ENCODE measurements at places on chromosomes 13 and 19.

DNA sequence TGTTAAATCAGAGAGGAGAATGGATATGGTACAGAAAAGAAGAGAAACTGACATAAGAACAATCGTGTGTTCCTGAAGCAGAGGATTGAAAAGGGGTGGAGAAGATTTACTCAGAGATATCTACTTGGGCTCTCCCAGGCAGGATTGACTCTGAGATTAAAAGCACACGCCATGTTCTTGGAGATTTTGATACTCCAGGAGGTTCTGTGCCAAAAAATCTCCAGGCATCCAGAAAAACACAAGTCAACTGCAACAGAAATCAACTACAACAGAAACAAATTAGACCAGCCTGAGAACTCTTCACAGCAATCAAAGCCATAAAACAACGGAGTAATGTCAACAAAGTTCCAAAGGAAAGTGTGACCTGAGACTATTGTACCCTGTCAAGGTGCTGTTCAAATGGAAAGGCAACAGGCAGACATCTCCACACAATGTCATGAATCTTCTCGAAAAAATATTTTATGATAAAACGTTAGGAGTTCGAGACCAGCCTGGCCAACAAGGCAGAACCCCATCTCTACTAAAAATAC is 104.2 kb downstream of the UBL3 start:
- no peak for DNase-seq

DNA sequence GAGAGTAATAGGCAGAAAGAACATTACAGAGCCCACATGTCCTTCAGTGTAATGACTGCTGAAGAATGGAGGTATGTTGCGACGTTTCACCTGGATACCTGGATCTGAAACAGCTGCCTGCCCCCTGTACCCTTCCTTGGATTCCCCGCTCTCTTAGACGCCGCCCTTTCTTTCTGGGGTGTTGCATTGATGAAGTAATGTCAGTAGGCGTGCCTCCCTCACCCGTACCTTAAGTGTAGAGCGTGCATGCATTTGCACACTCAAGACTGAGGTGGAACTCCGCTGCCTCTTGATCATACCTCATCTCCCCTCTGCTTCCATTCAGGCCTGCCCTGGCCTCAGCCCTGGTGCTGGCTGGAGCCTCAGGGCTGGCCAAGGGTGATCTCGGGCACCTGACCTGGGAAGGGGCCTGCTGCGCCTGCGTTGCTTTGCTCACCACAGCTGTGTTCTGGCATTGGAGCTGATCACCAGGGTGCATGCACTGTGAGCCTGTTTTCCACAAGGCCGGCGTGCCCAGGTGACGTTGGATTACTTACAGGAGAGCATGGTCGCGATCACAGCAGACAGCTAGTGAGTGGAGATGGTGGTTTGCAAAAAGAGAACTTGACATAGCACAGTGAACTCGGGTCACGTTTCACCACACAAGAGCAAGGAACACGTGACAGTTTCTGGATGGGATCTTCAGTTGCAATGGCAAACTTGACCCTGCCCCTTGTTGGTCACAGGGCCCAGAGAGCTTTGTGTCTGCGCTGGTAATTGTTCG is 99.0 kb downstream of the ARHGEF7 start:
- DNase-seq, result no peak

- no peak for DNase-seq
These were observed 169.7 kb downstream of the KLF5 start for GRCh38 chr13:73228546-73228945.

DNA sequence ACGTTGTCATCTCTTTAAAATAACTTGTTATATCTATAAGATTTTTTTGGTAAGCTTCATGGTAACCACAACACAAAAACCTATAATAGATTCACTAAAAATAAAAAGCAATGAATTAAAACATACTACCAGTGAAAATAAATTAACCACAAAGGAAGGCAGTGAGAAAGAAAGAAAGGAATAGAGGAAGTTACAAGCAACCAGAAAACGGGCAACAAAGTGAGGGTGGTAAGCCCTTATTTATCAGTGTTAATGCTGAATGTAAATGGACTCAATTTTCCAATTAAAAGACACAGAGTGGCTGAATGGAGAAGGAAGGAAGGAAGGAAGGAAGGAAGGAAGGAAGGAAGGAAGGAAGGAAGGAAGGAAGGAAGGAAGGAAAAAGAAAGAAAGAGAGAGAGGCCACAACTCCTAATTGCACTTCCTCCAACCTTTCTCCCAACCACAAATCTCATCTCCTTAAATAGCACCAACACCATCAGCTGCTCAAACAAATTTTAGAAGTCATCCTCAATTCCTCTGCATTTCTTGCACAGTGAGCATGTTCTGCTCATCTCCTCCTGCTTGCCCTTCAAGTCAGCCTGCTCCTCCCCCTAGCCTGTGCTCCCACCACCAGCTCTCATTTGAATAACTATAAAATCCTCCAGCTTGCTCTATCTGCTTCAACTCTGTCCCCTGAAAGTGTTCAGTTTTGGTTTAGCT is 48.6 kb downstream of the CCNA1 start:
- DNase-seq, result no peak

DNA sequence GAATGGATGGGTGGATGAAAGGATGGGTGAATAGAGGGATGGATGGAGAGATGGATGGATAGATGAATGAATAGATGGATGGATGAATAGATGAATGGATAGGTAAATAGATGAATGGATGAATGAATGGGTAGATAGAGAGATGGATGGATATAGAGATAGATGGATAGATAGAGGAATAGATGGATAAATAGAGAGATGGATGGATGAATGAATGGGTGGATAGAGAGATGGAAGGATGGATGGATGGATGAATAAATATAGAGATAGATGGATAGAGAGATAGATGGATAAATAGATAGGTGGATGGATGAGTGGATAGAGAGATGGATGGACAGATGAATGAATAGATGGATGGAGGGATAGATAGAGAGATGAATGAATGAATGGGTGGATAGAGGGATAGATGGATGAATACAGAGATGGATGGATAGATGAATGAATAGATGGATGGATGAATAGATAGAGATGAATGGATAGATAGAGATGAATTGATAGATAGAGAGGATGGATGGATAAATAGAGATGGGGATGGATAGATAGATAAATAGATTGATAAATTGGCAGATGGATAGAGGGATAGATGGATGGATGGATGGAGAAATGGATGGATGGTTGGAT is 106.7 kb upstream of the SOX1 start:
- no peak for DNase-seq

DNA sequence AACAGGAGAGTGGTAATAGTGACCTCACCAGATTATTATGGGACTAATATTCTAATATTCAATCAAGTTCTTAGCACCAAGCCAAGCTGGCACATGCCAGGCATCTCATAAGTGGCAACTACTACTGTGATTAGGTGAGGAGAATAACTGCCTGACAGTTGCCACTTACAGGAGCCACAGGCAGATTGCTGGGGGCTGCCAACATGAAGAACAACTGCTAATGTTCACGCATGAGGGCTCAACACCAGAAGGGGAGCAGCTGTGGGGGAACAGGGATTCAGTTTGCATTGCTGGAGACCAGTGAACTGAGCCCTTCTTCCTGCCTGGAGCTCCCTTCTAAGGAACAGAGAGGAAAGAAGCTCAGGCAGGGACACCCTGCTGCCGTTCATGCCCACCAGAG is 504.5 kb downstream of the FOXO1 start:
- no peak for DNase-seq

DNA sequence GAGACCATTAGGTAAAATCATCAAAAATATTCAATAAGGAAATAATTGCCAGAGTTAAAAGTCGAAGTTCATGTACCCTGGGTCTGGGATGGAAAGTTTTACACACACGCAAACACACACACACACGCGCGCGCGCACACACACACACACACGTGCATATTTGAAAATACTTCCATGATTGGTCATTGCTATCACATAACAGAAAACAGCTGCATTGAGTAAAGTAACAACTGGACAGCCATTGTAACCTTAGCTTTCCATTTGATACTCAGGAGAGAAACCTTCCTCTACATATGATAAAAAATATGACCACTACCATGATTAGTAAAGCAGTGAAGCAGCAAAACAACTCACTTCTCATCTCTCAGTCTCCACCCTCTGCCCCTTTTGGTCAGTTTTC is 490.0 kb upstream of the SGCG start:
- no peak for DNase-seq

DNA sequence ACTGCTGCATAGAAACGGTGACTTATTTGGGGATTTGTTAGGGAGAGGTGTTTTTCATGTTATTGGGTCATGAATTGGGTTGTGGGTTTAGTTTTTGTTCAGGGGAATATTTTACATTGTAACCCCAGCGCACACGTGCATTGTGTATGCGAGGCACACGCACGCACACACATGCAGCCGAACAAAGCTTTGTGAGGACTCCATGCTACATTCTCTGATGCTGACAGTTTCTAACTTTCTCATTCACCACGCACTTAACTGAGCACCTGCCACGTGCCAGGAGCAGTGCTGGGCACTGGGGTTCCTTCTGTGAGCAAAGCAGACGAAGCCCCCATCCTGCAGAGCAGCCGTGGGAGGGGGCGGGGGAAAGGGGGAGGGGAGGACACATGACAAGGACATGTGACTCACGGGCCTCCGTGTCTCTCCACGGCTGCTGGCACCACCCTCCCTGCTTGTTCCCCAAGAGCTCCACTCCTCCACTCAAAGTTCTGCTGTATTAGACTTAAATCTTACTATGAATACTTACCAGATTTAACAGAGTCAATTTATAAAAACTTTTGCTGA is 55.6 kb downstream of the SLC7A9 start:
- DNase-seq, result no peak

GRCh38 chr13:26246154-26246553 is 7.8 kb upstream of the CDK8 start:
- no peak for DNase-seq

DNA sequence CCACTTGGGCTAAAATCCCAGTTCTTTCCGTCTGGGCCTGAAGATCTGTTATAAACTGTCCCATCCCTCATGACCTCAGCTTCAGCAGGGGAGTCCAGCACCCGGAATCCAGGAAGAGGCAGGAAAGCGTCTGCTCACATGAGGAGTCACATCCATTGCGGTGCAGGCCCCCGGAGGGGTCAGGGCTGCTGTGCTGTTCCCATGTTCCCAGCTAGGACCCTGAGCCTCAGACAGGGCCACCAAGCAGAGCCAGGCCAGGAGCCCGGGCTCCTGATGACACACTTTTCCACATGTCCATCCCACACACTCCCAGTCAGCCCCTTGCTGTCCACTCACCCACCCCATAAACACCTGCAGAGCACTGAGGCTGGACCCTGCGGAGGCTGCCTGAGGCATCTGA is 45.3 kb upstream of the VSTM2B start:
- no peak for DNase-seq

DNA sequence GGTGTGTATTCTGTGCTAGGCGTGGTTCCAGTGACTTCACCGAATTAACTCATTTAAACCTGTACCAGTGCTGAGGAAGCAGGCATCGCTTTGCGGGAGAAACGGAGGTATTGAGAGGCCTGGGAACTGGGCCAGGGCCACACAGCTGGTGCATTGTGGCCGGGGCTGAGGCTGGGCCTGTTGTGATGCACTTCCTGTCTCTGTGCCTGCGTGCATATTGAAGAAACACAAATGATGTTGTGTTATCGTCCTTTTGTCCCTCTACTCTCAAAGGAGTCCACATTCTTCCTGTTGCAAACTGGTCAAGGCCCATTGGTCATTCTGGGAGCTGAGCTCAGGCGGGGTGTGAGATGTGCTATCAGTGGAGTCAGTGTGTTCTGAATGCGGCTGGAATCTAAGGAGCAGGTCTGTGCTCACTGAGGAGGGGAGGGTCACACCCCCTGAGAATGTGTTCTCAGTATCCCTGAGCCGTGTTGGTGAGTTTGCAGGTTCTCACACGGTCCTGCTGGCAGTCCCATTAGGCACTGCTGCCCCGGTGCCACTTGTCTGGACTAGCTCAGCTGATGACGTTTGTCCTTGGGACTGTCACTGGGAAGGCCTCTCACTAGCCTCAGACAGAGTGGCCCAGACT is 62.1 kb downstream of the ARHGEF7 start:
- DNase-seq, result no peak

DNA sequence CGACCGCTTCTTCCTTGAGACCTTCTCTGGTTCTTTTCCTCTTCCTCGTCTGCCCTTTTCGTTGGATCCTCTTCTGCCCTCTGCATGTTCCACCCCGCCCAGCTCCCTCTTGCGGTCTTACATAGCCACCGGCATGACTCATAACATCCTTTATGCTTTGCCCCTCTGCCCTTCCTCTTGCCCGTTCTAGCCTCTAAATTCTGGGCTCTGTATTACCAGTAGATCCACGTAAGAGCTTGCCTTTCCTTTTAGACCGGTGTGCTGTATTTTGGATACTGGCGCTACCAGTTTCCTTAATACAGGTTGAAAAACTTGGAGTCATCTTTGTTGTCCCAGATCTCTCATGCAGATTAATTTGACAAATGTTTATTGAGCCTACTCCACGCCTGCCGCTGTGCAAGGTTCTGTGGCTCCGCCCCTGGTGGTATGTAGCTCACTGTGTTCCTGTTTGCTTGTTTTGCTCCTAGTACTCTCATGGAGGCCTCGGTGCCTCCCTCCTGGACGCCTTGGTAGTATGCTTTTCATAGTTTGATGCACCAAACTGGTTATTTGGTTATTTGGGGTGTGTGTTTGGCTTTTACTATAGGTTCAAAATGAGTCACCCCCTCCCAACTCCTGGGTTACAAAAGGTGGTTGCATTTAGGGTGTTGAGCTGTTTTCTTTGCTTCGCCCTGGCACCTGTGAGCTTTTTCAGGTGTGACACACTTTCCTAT is 1.7 kb downstream of the GTF3A start:
- DNase-seq, result peak; percentile 42

- DNase-seq, result no peak
These were observed 1.4 kb downstream of the ING1 start for GRCh38 chr13:110714797-110715394.

- DNase-seq, result no peak
These were observed 40.1 kb downstream of the HSPH1 start for GRCh38 chr13:31121379-31122140.

- DNase-seq, result no peak
These were observed 42.1 kb downstream of the TUBGCP3 start for GRCh38 chr13:112545856-112546255.

Measured in activated CD4-positive, alpha-beta T cell treated with anti-CD3 and anti-CD28 coated beads, Interleukin-2, amount 50 U/mL, for 24 hours (primary cell).